ENCODE measurements at places on chromosomes 7 and 10.

DNA sequence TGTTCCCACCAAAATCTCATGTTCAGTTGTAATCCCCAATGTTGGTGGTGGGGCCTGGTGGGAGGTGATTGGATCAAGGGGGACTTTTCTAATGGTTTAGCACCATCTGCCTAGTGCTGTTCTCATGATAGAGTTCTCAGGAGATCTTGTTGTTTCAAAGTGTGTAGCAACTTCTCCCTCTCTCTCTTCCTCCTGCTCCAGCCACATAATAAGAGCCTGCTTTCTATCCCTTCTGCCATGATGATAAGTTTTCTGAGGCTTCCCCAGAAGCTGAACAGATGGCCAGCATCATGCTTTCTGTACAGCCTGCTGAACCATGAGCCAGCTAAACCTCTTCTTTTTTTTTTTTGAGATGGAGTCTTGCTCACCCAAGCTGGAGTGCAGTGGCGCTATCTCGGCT is 910.6 kb downstream of the KCNMA1 start:
- no peak for DNase-seq

GRCh38 chr7:132569884-132570614 is 6.2 kb downstream of the PLXNA4 start:
- DNase-seq: no peak

- DNase-seq: no peak
Measured at GRCh38 chr10:127578961-127579305, 29.8 kb downstream of the NPS start.

- no peak for DNase-seq
Measured at GRCh38 chr10:103504181-103504783, 10.8 kb downstream of the NEURL1 start.

GRCh38 chr10:102612964-102613275 is 31.4 kb upstream of the TRIM8 start:
- no peak for DNase-seq

GRCh38 chr10:119896937-119897770 is 4.6 kb downstream of the SEC23IP start:
- no peak for DNase-seq

DNA sequence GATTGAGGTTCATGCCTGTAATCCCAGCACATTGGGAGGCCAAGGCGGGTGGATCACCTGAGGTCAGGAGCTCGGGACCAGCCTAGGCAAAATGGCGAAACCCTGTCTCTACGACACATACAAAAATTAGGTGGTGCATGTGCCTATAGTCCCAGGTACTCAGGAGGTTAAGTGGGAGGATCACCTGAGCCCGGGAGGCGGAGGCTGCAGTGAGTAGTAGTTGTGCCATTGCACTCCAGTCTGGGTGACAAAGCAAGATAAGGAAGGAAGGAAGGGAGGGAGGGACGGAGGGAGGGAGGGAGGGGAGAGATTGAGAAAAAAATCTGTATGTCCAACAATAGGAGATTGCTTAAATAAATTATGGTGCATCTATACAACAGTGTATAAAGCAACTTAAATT is 13.2 kb downstream of the TLL2 start:
- no peak for DNase-seq

DNA sequence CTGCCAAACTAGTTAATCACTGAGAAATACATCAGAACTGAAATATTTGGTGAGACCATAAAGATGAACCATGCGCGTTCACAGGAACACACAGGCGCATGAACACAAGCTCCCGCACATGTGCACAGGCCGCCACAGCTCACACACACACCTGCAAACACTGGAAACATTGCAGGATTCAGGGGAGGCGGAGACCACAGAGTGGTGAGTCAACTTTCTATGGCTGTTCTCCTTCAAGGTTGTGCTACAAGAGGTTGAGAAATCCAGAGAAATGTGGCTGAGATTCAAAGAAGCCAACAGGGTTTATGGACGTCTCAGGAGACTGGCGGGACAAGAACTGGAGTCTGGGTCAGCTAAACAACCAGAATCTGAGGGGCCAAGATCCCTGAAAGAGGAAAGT is 17.8 kb downstream of the ESYT2 start:
- DNase-seq: no peak

- no peak for DNase-seq
Measured at GRCh38 chr7:24438232-24438631, 135.0 kb upstream of the PALS2 start.

DNA sequence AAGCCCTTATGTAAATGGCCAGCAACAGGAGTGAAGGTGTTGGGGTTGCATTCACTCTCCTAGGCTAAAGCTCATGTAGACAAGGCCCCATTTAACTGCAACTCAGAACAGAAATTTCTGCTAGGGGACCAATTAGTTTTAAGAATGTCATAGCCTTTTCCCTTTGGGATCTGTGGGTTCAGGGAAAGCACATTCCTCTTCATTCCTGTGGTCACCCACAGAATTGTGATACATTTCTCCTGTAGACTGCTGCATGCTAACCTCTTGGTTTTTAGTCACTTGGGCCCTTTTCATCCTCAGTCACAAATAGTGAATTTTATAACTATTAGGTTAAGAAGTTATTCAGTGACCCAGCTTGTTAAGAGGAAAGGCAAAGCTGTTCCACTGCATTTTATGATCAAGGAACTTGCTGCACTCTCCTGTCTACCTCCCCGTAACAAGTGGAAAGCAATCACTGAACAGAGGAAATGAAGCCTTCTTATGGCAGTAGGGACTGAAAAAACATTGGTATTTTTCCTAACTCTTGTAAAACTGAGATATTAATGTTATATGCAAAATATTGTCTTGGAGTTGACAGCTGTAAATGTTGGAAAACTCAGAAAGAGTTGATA is 124.9 kb downstream of the SND1 start:
- DNase-seq: no peak

DNA sequence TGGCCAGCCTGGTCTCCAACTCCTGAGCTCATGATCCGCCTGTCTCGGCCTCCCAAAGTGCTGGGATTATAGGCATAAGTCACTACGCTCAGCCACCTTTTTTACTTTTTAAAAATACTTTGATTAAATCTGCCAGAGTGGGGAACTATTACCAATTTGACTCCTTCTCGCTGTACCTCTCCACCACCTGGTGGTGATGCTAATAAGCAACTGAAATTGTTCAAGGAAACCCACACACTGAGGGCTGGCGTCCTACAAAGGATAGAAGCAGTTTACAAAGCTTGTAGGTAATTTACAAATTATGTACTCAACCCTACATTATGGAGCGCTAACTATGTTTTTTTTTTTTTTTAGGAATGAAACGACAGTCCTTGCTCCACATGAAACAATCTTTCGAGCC is 111.1 kb downstream of the CPED1 start:
- DNase-seq: no peak

- no peak for DNase-seq
Measured at GRCh38 chr10:6296828-6297251, 94.1 kb downstream of the PFKFB3 start.

- no peak for DNase-seq
Measured at GRCh38 chr7:29412912-29413311, 150.7 kb upstream of the PRR15 start.

- peak; percentile 67 for DNase-seq
Measured at GRCh38 chr7:116671681-116672595, at the start of gene MET. Gene MET, plus strand, starts transcription at chr7:116672196. Its CDS starts 26,889 bp downstream, at chr7:116699085.

GRCh38 chr10:93958834-93959233 is 34.9 kb upstream of the PLCE1 start:
- no peak for DNase-seq
